ENCODE measurements at places on chromosomes 16 and 17.

DNA sequence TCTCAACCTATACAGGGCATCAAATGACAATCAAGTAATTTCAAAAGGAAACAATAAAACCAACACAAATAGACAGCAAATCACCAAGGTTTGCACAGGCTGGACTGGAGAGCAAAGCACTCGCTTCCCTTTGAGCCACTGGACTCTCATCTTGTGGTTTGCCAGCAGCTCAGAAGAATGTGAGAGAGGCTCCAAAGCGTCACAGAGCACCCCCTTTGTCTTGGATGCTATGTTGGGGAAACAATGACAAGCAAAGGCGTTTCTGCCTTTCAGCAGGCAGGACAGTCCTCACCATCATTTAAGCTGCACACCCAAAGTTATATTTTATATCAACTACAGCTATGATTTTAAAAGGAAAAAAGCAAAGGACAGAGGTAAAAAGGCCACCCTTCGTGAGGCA, 13.2 kb downstream of the SLC6A4 start:
- DNase-seq, result no peak

GRCh38 chr16:70634861-70635260, 11.5 kb upstream of the IL34 start:
- DNase-seq, result no peak

DNA sequence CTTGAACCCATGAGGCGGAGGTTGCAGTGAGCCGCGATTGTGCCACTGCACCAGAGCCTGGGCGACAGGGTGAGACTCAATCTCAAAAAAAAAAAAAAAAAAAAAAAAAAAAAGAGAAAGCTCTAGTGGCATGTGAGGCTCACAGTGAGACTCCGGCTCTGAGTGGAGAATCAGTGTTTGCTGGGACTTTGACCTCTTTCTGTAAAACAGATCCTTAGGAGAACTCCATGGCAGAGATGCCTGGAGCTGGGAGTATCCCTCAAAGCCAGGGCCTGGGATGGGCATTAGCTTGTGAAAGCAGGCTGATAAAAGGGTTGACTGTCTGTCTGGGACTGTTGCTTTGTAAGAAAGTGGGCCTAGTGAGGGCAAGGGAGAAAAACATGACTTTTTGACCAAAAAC, 46.4 kb downstream of the ZNF207 start:
- DNase-seq, result no peak

DNA sequence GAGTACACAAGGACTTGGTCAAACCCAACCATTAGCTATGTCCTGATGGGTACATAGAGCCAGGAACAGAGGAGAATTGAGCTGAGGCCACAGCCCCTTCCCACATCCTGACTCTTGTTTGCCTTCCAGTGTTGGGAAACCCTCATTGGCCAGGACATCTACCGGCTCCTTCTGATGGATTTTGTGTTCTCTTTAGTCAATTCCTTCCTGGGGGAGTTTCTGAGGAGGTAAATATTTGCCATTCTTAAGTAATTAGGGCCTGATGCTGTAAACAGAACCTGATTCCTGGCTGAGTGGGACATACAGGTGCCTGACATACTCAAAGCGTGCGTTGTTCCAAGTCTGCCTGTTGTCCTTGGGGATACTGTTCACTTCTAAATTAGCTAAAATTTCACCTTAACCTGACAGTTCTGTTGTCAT, 42.6 kb downstream of the GDE1 start:
- DNase-seq, result no peak

DNA sequence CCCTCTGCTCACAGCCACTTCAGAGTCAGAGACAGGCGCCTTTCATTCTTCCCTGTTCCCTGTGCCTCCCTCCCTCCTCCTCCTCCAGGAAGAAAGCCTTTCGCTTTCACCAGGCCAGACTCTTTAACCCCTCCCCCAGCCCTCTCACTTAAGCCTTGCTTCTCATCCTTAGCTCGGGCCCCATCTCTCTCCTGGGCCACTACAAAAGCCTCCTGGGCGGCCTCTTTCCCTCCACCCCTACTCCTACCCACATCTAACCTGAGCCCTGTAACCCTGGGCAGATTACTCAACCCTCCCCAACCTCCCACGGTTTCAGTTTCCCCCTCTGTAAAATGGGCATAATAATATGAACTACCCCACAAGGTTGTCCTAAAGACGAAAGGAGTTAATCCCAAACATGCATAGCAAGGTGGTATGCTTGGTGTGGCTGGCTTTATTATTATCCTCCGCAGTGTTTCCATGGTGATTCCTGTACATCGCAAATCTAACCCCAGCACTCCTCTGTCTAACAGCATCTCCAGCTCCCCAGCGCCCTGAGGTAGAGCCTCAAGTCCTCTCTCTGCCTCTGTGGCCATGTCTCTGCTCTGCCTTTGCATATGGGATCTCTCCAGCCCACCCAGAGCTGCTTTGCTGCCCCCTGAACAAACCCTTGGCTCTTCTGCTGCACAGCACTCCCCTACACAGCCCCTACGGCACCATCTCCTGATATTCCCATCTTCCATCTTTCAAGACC, 17.7 kb downstream of the PIMREG start:
- no peak for DNase-seq

- no peak for DNase-seq
Observed at GRCh38 chr16:31186930-31187807, 7.2 kb downstream of the FUS start.

- no peak for DNase-seq
Observed at GRCh38 chr16:89437251-89437987, 52.9 kb downstream of the ANKRD11 start.

- DNase-seq, result no peak
Observed at GRCh38 chr17:74746376-74746775, 2.1 kb upstream of the NHERF1 start.

- peak; percentile 49 for DNase-seq
Observed at GRCh38 chr17:44219616-44220212, at the start of gene UBTF. Gene UBTF, minus strand, starts transcription at chr17:44219675. Its CDS starts 1,446 bp downstream, at chr17:44218229.

DNA sequence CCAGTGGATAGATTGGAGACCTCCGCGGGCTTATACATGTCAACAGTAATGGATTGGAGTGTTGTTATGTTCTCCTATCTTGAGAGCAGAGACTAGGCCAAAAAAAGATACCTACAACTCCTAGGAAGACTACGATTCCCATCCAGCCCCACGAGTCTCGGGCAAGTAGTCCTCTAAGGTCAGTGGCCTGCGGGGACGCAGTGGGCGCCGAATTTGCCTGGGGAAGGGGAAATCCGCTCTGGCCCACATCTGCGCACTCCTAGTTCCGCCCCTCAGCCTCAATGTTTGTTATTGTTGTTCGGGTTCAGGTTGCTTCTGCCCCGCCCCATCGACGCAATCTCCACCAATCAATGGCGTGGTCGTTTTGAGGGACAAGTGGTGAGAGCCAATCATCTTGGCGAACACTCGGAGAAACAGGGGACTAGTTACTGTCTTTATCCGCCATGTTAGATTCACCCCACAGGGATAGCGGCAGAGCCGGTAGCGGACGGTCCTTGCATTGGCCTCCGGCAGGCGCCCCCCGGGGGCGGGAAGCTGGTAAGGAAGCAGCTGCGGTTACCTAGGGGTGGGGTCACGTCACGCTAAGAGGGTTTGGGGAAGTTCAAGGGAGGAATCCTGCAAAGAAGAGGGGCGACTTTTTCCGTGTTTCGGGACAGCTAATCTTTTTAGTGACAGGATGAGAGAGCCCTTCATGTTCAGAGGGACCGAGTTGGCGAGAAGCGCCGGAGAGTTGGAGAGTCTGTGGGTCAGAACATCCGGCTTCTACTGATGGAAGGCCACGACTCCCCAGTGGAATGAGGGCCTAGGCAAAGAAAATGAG, at the start of gene NBR1:
Gene NBR1, plus strand, starts transcription at position 449 of the 820 bp plus-strand sequence. CDS start 4,586 bp downstream, outside the sequence.
- peak; percentile 99 for DNase-seq

GRCh38 chr17:7775051-7775450, 57.5 kb downstream of the DNAH2 start:
- no peak for DNase-seq

DNA sequence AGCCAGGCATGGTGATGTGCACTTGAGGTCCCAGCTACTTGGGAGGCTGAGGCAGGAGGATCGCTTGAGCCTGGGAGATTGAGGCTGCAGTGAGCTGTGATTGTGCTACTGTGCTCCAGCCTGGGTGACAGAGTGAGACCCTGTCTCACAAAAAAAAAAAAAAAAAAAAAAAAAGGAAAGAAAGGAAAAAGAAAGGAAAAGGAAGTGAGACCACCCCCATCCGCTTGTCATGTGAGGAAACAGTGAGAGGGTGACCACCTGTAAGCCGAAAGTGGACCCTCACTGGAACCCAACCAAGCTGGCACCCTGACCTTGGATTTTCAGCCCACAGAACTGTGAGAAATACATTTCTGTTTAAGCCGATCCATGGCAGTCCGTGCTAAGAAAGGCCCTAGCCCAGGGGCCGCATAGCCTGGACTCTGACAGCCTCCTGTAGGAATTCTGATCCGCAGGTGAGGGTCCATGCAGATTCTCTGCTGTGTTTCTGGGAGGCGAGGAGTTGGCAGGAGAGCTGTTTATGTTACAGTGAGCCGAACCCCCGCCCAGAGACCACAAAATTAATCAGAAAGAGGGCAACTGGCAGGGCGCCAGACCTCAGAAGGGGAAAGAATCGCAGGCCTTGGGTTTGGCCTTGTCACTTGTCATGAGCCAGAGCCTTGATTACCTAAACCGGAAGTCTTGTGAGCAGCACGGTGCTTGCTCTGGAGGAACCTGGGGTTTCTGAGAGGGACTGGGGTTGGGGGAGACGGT, 945 bp downstream of the SGSH start:
- DNase-seq, result peak; percentile 10

DNA sequence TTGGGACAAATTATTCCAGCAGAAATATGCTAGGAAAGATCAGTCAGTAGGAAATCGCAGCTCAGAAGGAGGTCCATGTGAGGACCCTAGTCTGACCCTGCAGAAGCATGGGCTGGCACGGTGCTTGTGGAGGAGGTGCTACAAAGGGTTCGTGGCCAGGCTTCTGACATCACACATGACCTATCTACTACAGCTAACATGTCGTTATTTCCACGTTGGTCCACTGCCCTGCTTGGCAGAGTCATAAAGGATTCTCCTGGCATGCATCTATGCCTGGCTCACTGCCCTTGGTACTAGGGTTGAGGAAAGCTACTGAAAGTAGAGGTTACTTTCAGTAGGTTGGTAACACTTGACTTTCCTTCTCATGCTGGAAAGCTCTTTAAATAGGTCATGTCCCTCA, 118.1 kb upstream of the SHISA6 start:
- no peak for DNase-seq

GRCh38 chr16:58518083-58518979, 3.0 kb downstream of the SETD6 start:
- DNase-seq, result no peak

- DNase-seq, result no peak
Observed at GRCh38 chr16:88282564-88283395, 100.0 kb upstream of the ZNF469 start.

DNA sequence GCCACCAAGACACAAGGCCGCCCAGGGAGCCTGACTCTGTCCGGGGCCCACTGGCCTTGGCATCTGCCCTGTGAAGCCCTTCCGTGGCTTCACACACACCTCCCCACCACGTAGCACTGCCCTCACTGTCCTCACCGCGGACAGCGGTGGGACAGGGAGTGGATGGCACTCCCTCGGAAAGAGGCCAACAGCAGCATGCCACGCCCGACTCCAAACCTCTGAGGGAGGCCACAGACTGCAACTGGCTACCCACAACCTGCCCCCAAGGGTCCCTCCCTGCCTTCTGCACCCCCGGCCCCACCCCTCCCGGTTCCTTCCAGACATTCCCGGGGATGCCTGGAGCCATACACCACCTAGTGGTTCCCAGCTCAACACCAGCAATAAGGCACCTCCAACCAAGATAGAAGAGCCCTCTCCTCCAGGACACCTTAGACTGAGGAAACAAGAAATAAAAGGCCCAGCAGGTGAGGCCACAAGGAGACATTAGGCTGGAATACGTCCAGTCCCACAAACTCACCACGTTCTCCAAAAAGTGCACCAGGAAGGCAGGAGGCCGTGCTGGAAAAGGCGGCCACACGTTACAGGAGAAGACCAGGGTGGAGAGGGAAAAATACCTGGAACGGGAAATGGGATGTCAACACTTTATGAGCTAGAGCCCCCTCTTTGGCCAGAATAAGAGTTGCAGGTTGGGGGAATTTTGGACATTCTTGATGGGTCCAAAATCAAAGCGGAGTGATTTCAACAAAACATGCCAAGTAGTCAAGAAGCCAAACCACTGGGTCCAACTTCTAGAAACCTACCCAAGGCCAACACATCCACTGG, 310.0 kb downstream of the SOX9 start:
- DNase-seq, result no peak

DNA sequence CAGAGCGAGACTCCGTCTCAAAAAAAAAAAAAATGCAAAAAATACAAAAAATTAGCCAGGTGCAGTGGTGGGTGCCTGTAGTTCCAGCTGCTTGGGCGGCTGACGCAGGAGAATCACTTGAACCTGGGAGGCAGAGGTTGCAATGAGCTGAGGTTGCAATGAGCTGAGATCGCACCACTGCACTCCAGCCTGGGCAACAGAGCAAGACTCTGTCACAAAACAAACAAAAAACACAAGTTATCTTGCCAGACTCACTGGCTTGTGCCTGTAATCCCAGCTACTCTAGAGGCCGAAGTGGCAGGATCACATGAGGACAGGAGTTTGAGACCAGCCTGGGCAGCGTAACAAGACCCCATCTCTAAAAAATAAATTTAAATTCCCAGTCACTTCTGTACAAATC, 3.4 kb upstream of the ST3GAL2 start:
- DNase-seq, result no peak

DNA sequence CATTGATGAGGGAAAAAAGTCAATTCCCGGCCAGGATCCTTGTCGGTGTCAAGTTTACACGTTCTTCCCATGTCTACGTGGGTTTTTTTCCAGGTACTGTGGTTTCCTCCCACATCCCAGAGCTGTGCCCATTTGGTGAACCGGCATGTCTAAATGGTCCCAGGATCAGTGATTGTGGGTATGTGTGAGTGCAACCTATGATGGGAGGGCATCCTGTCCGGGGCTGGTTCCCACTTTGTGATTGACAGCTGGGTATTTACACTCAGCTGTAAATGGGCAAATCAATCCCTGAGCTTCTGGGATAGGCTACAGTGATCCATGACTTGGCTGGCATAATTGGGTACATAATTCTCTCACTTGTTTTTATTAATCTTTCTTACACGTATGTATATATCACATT, 91.2 kb upstream of the IRX6 start:
- DNase-seq, result no peak

GRCh38 chr17:76537578-76538280, at the start of gene CYGB:
Gene CYGB, minus strand, starts transcription at chr17:76537709. Its CDS starts 167 bp downstream, at chr17:76537542.
- DNase-seq, result no peak

DNA sequence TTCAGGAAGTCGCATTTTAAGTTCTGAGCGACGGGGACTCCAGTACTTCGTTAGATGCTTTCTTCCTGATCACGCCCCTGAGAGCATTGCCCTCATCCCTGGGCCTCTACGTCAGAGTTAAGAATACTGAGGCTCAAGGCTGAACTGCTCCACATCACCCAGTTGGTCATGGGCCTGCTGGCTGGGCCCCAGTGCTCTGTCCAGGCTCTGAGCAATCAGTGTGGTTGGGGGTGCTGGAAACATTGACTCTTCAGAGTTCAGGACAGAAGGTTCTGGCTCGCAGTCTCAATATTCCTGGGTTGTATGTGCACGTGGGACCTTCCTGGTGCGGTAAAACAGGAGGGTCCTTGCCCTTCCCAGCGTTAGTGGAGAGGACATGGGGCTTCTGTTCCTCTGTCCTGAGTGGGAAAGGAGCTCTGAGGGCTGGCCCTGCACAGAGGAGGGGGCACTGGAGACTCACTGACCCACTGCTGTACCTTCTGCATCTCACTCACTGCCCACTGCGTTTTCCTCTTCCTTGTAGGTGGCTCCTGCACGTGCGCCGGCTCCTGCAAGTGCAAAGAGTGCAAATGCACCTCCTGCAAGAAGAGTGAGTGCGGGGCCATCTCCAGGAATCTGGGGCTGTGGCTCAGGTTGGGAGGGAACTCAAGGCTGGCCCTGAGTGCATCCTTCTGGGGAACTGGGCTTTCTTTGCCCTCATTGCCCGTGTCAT, 518 bp downstream of the MT1E start:
- no peak for DNase-seq

All from hematopoietic multipotent progenitor cell treated with erythropoietin and hydrocortisone succinate and interleukin-3 and kit ligand, for 15 days (in vitro differentiated cells).